ENCODE measurements at places on chromosomes 4 and X.

GRCh38 chr4:81030981-81031791, 678 bp downstream of the BMP3 start:
- H3K4me3 ChIP-seq: no peak overlapping the region
- no peak overlapping the region for H3K27ac ChIP-seq
- no peaks in the 10 kb centered on the region for H3K4me1 ChIP-seq
- no peak for DNase-seq

DNA sequence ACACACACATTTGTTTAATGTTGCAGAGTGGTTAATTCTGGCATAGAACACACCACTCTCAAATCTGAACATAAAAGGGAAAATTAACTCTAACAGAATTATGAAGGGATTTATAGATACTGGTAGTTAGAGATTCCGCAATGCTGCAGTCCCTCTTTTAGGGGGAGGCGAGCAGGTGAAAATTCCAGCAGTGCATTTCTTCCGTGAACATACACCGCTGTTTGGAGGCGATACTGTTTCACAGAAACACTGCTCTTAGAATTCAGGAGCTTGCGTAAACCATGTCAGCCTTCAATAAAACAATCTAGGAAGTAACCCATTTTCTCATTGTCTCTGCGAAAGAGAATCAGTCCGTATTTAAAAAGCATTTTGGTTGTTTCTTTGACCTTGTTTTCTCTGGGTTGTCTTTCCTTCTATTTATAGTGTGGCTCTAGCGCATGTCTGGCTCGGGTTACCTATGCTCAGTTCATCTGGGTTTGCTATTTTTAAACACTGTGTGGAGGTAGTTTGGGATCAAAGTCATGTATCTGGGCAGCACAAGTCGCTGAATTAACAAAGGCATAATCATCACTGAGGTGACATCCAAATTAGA, 90.4 kb downstream of the GPAT3 start:
- DNase-seq: no peak
- no peaks in the 10 kb centered on the region for H3K36me3 ChIP-seq
- no peak overlapping the region for H3K4me3 ChIP-seq
- no peaks in the 10 kb centered on the region for H3K27me3 ChIP-seq
- H3K27ac ChIP-seq: no peak overlapping the region
- peaks cover 6% of the 10 kb centered on the region for H3K4me1 ChIP-seq

GRCh38 chrX:41490446-41490845, 43.3 kb downstream of the NYX start:
- no peak for DNase-seq
- H3K36me3 ChIP-seq: no peaks in the 10 kb centered on the region
- H3K27me3 ChIP-seq: no peaks in the 10 kb centered on the region
- H3K4me1 ChIP-seq: no peaks in the 10 kb centered on the region
- H3K4me3 ChIP-seq: no peak overlapping the region

DNA sequence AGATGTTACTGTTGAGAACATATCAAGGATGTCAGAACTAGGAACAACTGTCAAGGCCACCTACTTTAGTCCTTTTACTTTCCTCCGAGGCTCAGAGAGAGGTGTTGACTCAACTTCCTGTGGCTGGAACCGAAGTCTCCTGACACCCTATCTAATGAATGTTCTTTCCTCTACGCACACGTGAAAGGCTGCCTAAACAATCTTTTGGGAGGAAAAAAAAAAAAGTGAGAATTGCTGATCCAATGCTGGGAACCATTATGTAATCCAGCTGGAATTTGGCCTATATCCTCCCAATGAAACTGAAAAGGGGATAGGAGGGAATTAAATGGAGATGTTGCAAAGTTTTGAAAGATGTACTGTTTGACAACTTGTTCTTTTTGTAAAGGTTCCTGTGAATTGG, 8.3 kb upstream of the MAP7D3 start:
- no peaks in the 10 kb centered on the region for H3K36me3 ChIP-seq
- H3K4me1 ChIP-seq: no peaks in the 10 kb centered on the region
- no peaks in the 10 kb centered on the region for H3K27me3 ChIP-seq

DNA sequence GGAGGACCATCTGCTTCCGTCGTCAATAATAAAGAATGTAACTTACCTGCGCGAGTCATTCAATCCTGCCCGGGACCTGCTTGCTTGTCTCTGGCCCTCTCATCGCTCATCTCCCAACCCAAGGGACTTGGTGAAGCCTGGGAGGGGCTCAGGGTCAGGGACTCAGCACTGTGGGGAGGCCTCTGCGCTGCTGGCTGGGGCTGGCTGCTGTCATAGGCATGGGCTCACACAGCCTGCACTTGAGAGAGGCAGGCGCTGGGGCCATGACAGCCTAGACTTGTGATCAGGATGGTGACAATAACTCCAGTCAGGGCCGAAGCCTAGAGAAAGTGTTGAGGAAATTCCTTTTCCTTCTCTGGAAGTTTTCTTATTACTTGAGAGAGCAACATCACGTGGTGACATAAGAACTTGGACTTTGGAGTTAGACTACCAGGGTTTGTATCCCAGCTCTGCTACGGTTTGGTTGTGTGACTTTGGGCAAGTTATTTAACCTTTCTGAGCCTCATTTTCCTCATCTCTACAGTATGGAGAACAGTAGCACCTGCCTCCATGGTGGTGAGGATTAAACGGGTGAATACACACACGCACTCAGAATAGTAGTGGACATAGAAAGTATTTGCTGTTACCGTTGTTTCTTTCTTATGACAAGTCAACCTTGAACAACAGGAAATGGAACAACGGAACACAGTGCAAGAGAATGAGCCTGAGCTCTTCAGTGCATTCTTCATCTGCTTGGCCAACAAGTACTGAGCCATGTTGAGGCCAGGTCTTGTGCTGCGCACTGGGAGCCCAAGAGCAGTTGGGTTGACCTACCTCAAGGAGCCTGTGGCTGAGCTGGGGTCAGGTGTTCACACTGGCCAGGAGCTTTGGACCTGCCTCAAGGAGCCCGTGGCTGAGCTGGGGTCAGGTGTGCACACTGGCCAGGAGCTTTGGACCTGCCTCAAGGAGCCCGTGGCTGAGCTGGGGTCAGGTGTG, 60.5 kb downstream of the TBC1D14 start:
- no peak overlapping the region for H3K4me3 ChIP-seq
- H3K36me3 ChIP-seq: no peaks in the 10 kb centered on the region
- no peaks in the 10 kb centered on the region for H3K27me3 ChIP-seq
- H3K27ac ChIP-seq: no peak overlapping the region
- H3K4me1 ChIP-seq: peaks cover 18% of the 10 kb centered on the region

- no peak for DNase-seq
- H3K27ac ChIP-seq: no peak overlapping the region
- no peak overlapping the region for H3K4me3 ChIP-seq
- peaks cover 3% of the 10 kb centered on the region for H3K36me3 ChIP-seq
- H3K4me1 ChIP-seq: no peaks in the 10 kb centered on the region
Measured at GRCh38 chr4:749698-750666, 44.4 kb downstream of the PCGF3 start.

DNA sequence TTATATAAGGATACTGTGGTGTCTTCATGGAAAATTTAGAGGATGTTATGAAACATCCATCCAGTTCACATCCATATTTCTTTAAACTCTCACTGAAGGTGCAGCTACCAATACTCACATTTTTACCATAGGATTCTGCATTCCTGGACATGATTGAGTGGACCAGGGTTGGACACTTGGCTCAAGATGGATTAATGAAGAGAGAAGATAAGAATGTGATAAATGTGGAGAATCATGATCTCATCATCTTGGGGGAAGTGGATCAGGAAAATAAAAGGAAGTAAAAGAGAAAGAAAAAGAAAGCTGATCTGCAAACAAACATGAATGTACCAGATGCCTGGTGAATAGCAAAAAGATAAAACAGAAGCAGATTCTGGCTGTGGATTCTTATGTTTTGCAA, 175.4 kb downstream of the NPFFR2 start:
- H3K36me3 ChIP-seq: no peaks in the 10 kb centered on the region
- no peak overlapping the region for H3K4me3 ChIP-seq
- no peaks in the 10 kb centered on the region for H3K27me3 ChIP-seq
- H3K4me1 ChIP-seq: peaks cover 20% of the 10 kb centered on the region

- H3K4me3 ChIP-seq: no peak overlapping the region
- no peak overlapping the region for H3K27ac ChIP-seq
- DNase-seq: no peak
- H3K4me1 ChIP-seq: no peaks in the 10 kb centered on the region
Measured at GRCh38 chrX:41556958-41557357, 109.8 kb downstream of the NYX start.

GRCh38 chr4:5040856-5041620, 10.2 kb upstream of the STK32B start:
- no peak overlapping the region for H3K27ac ChIP-seq
- no peak overlapping the region for H3K4me3 ChIP-seq
- no peaks in the 10 kb centered on the region for H3K36me3 ChIP-seq
- no peak for DNase-seq
- 0 out of 2 replicates have a peak, but pooled peaks cover 9% of the 10 kb centered on the region for H3K4me1 ChIP-seq

GRCh38 chr4:120723986-120724385, 198.5 kb downstream of the PRDM5 start:
- H3K4me3 ChIP-seq: no peak overlapping the region
- H3K27me3 ChIP-seq: no peaks in the 10 kb centered on the region

DNA sequence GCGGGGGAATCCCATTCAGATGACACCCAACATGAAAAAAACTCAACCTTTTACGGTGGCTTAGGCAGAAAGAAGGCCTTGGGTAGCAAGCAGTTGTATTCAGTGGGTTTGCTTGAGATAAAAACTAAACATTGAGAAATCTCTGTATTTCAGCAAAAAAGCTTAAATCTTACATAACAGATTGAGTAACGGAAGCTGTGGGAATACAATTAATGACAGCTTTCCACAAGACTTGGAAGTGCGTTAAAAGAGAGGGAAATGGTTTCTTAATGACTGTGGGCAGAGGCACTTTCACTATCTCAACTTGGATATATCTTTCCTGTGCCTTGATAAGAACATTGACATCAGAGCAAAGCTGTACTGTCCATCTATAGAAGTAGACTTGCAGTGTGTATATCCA, 418.5 kb upstream of the HS3ST1 start:
- no peak overlapping the region for H3K4me3 ChIP-seq
- H3K27ac ChIP-seq: no peak overlapping the region
- no peaks in the 10 kb centered on the region for H3K36me3 ChIP-seq
- DNase-seq: no peak
- no peaks in the 10 kb centered on the region for H3K27me3 ChIP-seq

GRCh38 chr4:4504783-4505182, 37.1 kb downstream of the STX18 start:
- DNase-seq: no peak
- H3K36me3 ChIP-seq: no peaks in the 10 kb centered on the region
- 0 out of 2 replicates have a peak, but pooled peaks cover 2% of the 10 kb centered on the region for H3K4me1 ChIP-seq
- no peak overlapping the region for H3K4me3 ChIP-seq

DNA sequence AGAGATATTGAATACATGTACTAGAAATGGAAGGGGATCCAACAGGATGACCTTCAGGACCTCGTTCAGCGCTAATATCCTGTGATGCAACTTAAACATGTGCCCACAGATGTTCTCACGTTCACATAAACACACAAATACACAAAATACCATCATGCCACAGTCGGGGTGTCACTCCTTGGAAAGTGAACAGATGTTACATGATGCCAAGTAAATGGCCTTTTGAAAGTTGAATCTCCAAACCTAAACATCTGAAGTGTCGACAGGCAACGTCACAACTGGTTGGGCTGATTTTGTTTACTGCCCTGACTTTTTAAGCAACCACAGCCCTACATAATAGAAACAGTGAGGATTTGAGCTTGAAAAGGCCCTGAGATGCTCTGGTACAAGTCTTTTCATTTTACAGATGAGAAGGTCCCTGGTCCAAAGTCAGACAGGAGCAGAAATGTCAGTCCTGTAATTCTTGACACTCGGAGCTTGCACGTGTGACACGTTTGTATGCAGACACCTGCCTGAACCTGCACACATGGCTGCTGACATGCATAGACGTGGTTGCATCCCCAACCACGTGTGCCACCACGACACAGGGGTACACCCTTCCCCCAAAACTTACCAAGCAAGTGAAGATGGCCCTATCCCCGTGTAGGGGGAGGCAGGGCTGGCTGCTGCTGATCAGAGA, 23.5 kb upstream of the BCORL1 start:
- no peak for DNase-seq
- no peaks in the 10 kb centered on the region for H3K36me3 ChIP-seq
- H3K4me3 ChIP-seq: no peak overlapping the region
- H3K27ac ChIP-seq: no peak overlapping the region

- H3K27me3 ChIP-seq: no peaks in the 10 kb centered on the region
- H3K27ac ChIP-seq: no peak overlapping the region
- H3K36me3 ChIP-seq: no peaks in the 10 kb centered on the region
- no peak overlapping the region for H3K4me3 ChIP-seq
Measured at GRCh38 chr4:154231806-154232478, 259.7 kb downstream of the DCHS2 start.

DNA sequence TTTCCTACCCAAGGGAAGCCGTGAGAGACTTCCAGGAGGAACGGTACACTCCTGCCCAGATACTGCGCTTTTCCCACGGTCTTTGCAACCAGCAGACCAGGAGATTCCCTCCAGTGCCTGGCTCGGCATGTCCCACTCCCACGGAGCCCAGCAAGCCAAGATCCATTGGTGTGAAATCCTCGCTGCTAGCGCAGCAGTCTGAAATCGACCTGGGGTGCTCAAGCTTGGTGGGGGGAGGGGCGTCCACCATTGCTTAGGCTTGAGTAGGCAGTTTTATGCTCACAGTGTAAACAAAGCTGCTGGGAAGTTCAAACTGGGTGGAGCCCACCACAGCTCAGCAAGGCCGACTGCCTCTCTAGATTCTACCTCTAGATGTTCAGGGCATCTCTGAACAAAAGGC, 284.8 kb upstream of the FGF13 start:
- H3K27ac ChIP-seq: no peak overlapping the region
- H3K4me3 ChIP-seq: no peak overlapping the region
- DNase-seq: no peak
- no peaks in the 10 kb centered on the region for H3K4me1 ChIP-seq
- no peaks in the 10 kb centered on the region for H3K36me3 ChIP-seq

DNA sequence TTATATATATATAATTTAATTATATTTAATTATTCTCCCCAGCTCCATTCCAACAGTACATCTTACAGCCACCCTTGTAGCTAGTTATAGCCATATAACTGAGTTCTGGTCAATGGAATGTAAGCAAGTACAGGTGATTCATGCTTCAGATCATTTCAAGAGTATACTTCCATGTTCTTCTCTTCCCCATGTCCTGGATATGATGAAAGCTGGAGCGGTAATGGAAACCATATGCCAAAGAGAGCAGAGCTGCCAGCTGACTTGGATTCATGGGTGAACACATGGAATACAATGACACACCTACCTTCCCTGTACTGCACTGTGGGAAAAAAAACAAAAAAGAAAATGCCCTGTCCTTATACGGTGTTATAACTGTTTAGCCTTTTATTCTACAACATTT, 17.5 kb upstream of the CORIN start:
- DNase-seq: no peak
- no peak overlapping the region for H3K27ac ChIP-seq
- no peaks in the 10 kb centered on the region for H3K27me3 ChIP-seq
- H3K4me3 ChIP-seq: no peak overlapping the region

Measured in Caco-2 (cell line).